Cortex of kidney (tissue), 1 donor: ENCODE measurements at places on chromosomes 16 and 17.

DNA sequence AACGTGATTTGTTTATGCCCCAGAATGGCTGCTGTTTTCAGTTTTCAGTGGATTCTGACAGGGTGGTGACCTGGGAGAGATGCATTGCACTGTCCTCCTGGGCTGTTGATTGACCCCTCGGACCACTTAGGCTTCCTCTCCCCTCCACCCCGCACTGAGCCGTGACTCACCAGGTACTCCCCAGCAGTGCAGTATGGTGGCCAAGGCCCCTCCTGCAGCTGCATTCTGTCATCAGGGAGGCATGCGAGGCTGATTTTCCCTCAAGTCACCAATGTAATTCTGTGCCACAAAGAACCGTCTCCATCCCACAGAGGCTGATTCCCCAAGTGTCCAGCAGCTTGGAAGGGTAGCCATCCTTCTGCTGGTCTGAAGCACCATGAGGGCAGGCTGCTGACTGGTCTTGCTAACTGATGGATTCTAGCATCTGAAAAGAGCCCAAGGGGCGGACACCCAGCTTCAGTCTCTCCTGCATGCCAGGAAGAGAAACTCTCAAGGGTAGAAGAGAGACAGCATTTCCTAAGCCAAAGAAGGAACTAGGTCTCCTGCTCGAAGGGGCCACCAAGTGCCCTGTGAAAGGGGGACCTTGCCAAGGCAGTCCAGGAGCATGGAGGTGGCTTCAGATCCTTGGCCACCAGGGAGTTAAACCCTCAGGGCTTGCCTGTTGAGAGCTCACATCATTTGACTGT is 148.1 kb downstream of the SOCS1 start:
- no peak for DNase-seq

GRCh38 chr17:36687736-36688135 is 86.4 kb downstream of the MRM1 start:
- no peak for DNase-seq

GRCh38 chr17:50527949-50528474 is 4.5 kb upstream of the EPN3 start:
- DNase-seq, result no peak

GRCh38 chr17:41352597-41353366 is 2.2 kb upstream of the KRT33A start:
- DNase-seq, result no peak

DNA sequence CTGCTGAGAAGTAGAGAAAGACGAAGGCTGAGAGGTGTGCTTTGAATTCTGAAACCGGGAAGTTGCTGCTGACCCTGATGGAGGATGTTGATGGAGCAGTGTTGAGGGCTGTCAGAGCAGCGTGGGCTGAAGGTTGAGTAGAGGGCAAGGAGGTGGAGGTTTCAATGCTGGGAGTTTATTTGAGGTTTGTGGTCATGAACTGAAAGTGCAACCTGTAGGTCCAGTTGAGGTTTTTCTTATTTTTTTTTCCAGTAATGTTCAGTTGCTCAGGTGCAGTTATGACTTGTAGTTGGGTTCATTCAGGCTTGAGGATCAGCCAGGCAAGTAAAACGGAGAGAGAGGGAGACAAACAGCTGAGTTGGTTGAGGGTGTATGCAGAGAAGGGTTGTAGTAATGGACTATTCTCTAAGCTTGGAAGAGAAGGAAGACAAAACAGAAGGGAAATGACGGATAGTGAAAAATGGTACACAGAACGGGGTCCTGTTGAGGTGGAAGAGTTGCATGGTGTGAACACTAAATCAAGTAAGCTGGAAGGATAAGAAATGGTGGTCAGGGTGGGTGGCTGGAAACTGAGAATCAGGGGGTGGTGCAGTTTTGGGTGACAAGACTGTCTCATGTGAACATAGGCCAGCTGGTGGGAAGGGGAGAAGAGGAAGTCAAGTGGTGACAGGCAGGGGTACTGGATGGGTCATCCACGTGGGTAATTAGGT is 8.7 kb upstream of the UBE2G1 start:
- DNase-seq, result no peak

- DNase-seq, result no peak
These were observed 7.6 kb upstream of the LCAT start for GRCh38 chr16:67951485-67951884.

DNA sequence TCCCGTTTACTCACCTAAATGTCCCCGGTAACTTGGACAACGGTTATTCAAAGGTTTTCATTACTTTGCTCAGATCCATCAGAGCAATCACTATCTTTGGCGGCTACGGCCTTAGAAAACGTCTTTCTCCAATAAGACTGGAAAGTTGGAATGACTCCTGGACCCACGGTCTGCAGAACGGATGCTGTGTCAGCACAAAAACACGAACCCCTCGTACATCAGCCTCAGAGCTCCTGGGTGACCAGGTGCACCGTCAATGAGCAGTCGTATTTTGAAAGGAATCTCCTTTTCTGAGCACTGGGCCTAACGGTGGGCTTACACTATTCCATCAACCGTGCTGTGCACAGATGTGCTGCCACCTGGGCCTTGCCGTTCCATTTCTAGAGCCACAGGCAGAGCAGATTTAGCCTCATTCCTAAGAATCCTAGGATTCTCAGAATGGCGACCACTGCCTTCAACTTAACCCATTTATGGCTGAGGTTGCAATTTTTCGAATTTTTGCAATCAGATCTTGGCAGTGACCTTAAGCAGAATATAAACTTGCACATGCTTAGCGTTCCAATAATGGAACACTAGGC is 110.8 kb upstream of the ZNF750 start:
- DNase-seq, result no peak

- no peak for DNase-seq
These were observed 355.0 kb downstream of the KIF2B start for GRCh38 chr17:54177606-54178308.

- no peak for DNase-seq
These were observed 5.4 kb upstream of the ZNF213 start for GRCh38 chr16:3129137-3130131.

DNA sequence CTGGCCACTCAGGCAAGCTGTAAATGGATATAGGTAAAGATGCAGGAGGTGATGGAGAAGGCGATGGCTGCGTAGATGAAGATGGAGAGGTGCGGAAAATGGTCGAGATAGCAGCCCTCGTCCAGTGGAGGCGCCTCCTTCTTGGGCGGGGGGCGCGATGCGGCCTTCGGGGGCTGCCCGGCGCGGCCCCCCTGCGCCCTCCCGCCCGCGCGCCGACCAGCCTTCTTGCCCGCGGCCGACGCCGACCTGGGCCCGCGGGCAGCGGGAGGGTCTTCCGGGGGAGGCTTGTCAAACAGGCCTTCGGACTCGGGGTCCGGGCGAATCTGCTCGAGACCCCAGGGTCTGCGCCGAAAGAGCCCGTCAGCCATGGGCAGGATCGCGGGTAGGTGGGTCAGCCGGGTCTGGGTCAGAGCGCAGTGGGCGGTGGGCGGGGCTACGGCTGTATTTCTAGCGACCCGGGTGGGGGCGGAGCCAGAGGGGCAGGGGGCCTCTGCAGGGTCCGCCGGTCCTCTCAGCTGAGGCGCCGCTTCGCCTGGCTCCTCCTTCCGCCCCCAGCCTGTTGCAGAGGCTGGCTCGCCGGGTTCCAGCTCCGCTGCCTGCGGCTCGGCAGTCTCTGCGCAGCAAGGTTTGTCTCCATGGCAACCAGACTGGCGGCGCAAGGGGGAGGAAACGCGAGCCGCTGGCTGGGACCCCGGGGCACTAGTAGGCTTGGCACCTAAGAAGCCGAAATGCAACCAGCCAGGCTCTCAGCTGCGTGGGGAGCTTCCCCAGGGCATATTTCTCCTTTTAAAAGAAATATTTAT is 14.4 kb downstream of the MIS12 start:
- DNase-seq, result no peak

DNA sequence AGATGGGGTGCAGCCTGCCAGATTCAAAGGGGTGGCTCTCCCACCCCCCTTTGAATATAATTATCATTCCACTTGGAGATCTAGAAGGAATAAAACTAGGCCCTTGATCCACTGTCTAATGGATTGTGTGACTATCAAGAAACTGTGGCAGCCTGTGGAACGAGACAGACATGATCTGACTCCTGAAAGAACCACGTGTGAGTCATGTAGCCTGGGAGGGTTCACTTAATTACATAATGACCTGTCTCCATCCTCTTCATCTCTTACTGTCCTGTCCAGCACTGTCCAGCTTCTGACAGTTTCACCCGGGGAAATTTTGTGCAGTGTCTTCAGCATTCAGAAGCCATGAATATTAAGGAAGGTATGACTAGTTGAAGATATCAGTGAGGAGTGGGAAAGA is 43.3 kb upstream of the CDH13 start:
- DNase-seq, result no peak

GRCh38 chr16:72921106-72921505 is 126.8 kb downstream of the ZFHX3 start:
- DNase-seq, result no peak

DNA sequence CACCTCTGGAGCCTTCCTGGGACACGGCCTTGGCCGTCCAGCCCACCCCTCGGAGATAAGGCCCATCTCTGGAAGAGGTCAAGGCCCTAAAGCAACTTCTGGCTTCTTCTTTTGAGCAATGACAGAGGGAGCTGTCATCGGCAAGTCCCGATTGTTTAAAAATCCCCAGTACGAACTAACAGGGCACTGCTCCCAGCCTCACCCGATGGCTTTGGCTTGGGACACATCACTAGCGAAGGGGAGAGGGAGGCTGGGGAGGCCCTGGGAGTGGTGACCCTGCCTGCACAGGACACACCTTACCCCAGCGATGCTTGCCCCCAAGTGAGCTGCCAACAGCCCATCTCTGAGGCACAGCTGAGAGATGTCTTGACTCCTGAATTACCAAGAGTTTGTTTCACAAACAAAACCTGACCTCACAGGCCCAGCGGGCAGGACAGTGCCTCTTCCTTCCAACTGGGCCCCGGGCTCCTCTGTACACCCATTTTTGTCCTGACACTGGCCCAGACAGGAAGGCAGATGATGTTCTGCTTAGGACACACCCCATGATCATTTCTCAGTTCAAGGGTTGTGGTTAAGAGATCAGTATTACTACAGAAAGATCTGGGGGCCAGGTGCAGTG is 4.8 kb downstream of the SYNGR2 start:
- DNase-seq, result no peak

DNA sequence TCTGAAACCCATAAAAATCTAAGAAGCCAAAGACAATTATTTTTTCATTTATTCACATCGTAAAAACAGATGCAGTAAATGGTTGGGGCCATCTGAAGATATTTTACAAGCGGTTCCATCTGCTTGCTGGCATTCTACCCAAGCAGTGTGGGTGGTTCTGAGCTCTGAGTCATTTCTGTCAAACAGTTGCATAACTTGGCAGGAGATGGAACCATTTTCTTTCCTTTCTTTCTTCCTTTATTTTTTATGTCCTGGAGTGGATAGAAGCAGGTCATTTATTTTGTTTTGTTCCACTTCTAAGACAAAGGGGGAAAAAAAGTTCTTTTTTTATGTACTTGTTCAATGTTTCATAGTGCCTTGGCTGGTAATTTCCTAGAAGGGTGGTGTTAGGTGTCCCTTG is 1151.9 kb upstream of the GOT2 start:
- DNase-seq, result no peak

GRCh38 chr16:86791287-86792035 is 213.1 kb downstream of the FOXL1 start:
- DNase-seq, result no peak

- DNase-seq, result no peak
These were observed 2.5 kb upstream of the GSE1 start for GRCh38 chr16:85610446-85611193.

DNA sequence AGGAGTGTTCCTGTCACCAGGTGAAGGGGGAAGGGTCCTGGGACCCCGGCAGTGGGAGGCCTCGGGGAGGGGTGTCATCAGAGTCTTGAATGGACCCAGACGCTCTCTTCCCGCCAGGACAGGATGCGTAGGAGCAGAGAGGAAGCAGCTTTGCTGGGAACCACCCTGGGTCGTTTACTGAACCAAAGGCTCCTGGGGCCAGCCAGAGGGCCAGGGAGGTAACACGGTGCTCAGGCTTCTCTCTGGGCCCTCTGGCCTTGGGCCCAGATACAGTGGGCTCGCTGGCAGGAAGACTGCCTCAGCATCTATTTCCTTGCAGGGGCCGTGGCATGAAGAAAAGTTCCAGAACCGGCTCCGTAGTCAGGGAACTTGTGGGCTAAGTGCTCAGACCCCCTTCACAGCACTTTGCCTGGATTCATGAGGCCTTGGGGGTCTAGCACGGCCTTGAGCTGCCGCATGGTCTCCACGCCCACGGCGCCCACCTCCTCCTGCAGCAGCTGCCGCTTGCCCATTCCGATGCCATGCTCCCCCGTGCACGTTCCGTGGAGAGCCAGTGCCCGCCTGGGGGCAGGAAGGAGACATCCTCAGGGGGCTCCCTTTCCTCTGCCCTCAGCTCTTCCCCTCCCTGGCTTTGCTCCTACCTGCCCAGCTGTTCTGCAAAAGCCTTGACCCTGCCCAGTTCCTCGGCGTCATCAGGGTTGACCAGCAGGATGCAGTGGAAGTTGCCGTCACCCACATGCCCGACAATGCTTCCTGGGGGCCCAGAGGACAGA is 4.4 kb downstream of the LDHD start:
- no peak for DNase-seq

GRCh38 chr16:75413951-75414350 is 19.4 kb downstream of the CFDP1 start:
- no peak for DNase-seq
